ENCODE measurements at places on chromosomes 2 and 18. TPM values are rescaled to one million over a fixed set of nuclear protein-coding genes. Genes with fewer than 3 reads are reported as not detected.

- H3K27me3 ChIP-seq: no peaks in the 10 kb centered on the region
- H3K4me1 ChIP-seq: no peaks in the 10 kb centered on the region
- DNase-seq: peak; percentile 16
- no peaks in the 10 kb centered on the region for H3K36me3 ChIP-seq
Observed at GRCh38 chr2:36287363-36288275, 68.0 kb upstream of the CRIM1 start.

DNA sequence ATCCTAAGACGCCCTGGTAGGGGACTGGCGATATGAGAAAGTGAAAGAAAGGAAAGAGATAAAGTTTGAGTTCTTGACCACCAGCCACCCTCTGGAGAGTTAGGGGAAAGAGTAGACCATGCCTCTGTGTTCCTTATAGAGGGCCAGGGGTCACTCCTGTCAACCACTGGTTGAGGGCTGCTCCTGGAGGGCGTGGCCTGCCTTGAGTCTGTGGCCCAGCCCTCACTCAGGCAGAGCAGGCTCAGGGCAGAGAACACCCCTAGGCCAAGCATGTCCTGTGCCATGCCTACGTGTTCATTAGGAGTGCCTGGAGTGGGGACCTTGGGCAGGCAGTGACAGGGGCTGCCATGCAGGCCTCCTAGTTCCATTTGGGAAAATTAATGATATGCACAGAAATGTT is 161.1 kb upstream of the EPB41L3 start:
- no peaks in the 10 kb centered on the region for H3K27me3 ChIP-seq
- H3K36me3 ChIP-seq: no peaks in the 10 kb centered on the region
- H3K27ac ChIP-seq: no peak overlapping the region
- no peaks in the 10 kb centered on the region for H3K4me1 ChIP-seq

- H3K27ac ChIP-seq: no peak overlapping the region
- no peak for DNase-seq
- no peak overlapping the region for H3K4me3 ChIP-seq
- H3K27me3 ChIP-seq: no peaks in the 10 kb centered on the region
- no peaks in the 10 kb centered on the region for H3K4me1 ChIP-seq
Observed at GRCh38 chr2:127560931-127561280, 25.4 kb downstream of the MYO7B start.

DNA sequence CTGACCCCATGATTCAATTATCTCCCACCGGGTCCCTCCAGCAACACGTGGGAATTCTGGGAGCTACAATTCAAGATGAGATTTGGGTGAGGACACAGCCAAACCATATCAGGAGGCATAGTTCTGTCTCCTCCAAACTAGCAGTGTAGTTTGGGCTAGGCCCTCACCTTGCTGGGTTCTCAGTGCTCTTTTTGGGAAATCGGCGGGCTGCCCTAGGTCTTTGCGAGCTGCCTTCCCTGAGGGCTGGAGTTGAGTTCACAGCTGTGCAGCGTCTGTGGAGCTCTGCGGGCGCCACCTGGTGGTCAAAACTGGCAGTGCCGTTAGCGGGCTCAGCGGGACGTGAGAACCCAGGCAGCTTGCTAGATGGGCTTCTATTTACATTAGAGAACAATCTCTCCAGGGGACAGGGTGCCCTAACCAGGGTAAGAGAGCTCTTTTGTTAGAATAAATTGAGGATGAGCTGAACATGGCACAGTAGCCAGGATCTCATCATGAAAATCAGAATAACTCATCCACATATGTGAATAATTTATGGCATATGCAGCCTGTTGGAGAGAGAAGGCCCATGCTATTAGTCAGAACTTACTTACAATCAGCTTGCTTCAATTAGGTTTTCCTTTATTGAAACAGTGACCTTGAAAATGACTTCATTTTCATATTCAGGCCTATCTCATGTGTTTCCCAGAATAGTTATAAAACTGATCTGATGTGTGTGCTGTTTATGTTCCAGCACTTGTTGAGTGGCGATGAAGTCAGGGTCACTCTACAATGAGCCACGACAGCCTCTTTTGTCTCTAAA is 27.4 kb upstream of the YES1 start:
- H3K36me3 ChIP-seq: no peaks in the 10 kb centered on the region
- no peak overlapping the region for H3K27ac ChIP-seq
- no peaks in the 10 kb centered on the region for H3K4me1 ChIP-seq
- no peak overlapping the region for H3K4me3 ChIP-seq
- DNase-seq: peak; percentile 89

- no peaks in the 10 kb centered on the region for H3K27me3 ChIP-seq
- no peak for DNase-seq
- H3K36me3 ChIP-seq: no peaks in the 10 kb centered on the region
- H3K27ac ChIP-seq: no peak overlapping the region
- no peak overlapping the region for H3K4me3 ChIP-seq
Observed at GRCh38 chr18:75070235-75070624, 138.7 kb downstream of the PTGR3 start.

- H3K27me3 ChIP-seq: no peaks in the 10 kb centered on the region
- H3K4me3 ChIP-seq: no peak overlapping the region
- H3K27ac ChIP-seq: peak overlapping the region; percentile 86
- H3K4me1 ChIP-seq: peaks cover 69% of the 10 kb centered on the region
Observed at GRCh38 chr18:76456018-76456750, 38.9 kb downstream of the ZNF516 start.

GRCh38 chr18:77113361-77114151 is 19.0 kb downstream of the MBP start:
- no peaks in the 10 kb centered on the region for H3K4me1 ChIP-seq
- no peak overlapping the region for H3K27ac ChIP-seq
- H3K36me3 ChIP-seq: no peaks in the 10 kb centered on the region
- no peaks in the 10 kb centered on the region for H3K27me3 ChIP-seq
- DNase-seq: no peak

GRCh38 chr2:52477166-52477565 is 1290.4 kb upstream of the CHAC2 start:
- H3K27me3 ChIP-seq: no peaks in the 10 kb centered on the region
- H3K27ac ChIP-seq: no peak overlapping the region
- H3K4me3 ChIP-seq: no peak overlapping the region
- DNase-seq: no peak
- H3K36me3 ChIP-seq: no peaks in the 10 kb centered on the region
- H3K4me1 ChIP-seq: peaks cover 10% of the 10 kb centered on the region

GRCh38 chr18:11046140-11046539 is 103.2 kb downstream of the PIEZO2 start:
- H3K27me3 ChIP-seq: no peaks in the 10 kb centered on the region
- no peak overlapping the region for H3K27ac ChIP-seq
- H3K36me3 ChIP-seq: no peaks in the 10 kb centered on the region
- H3K4me3 ChIP-seq: no peak overlapping the region

DNA sequence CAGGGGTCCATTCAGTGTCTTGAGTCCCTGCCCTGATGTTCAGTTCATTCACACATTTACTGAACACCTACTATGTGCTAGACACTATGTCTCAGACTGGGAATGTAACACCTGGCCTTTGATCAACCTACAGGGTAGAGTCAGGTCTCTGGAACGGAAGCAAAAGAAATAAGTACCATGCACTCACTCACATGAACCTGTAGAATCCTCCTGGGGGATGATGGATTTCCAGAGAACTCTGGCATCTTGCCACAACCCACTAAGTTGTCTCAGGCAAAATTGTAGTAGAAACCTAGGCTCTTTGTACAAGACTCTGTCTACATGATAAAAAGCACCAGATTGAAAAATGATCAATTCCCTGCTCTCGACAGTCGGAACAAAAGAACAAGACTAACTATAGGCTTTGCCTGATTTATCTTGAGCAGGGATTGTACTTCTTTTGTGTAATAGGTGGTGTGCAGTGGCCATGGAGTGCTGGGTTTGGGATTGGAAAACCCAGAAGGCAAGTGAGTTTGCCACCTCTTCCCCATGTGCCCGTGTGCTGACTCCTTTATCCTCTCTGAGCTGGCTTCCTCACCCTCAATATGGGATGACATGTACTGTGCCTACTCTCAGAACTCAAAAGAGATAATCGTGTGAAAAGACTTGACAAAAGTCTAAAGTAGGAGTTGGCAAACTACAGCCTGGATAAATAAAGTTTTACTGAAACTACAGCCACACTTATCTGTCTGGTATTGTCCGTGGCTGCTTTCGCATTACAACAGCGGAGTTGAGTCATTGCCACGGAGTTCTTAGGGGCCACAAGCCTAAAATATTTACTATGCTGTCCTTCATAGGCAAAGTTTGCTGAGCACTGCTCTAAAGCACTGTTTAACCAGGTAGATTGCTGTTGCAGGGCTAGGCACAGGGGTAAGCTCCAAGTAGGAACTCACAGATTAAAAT is 4.4 kb downstream of the CAPN14 start:
- DNase-seq: no peak
- H3K4me3 ChIP-seq: no peak overlapping the region
- peaks cover 3% of the 10 kb centered on the region for H3K4me1 ChIP-seq
- H3K36me3 ChIP-seq: no peaks in the 10 kb centered on the region

- no peaks in the 10 kb centered on the region for H3K36me3 ChIP-seq
- no peak for DNase-seq
- peaks cover 6% of the 10 kb centered on the region for H3K4me1 ChIP-seq
- peak overlapping the region; percentile 13 for H3K27ac ChIP-seq
Observed at GRCh38 chr2:219612577-219613286, 14.7 kb upstream of the SLC4A3 start.

- no peak overlapping the region for H3K27ac ChIP-seq
- no peaks in the 10 kb centered on the region for H3K36me3 ChIP-seq
- DNase-seq: peak; percentile 61
- H3K27me3 ChIP-seq: no peaks in the 10 kb centered on the region
- H3K4me3 ChIP-seq: no peak overlapping the region
- H3K4me1 ChIP-seq: no peaks in the 10 kb centered on the region
Observed at GRCh38 chr18:286515-287310, 18.9 kb upstream of the THOC1 start.

GRCh38 chr2:128502200-128502599 is 183.5 kb upstream of the HS6ST1 start:
- H3K27me3 ChIP-seq: no peaks in the 10 kb centered on the region
- no peaks in the 10 kb centered on the region for H3K36me3 ChIP-seq
- H3K27ac ChIP-seq: no peak overlapping the region
- no peak for DNase-seq
- H3K4me1 ChIP-seq: peaks cover 27% of the 10 kb centered on the region

GRCh38 chr18:58580078-58580477 is 48.8 kb downstream of the ALPK2 start:
- DNase-seq: no peak
- peak overlapping the region; percentile 96 for H3K27ac ChIP-seq
- peaks cover 24% of the 10 kb centered on the region for H3K36me3 ChIP-seq

DNA sequence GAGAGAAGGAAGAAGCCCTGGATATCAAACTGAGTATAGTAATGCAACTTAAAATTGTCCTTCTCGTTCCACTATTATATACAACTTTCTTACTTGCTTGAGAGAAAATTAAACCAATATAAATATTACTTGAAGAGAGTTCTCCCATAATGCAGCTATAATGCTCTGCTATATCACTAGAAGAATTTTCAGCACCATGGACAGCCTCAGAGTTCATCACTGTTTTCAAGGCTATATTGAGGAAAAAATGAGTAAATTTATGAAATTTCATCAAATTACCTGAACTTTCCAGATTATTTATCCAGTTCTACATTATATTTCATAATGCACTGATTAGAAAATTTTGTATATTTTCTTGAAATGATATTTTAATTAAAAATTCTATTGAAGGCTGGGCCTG is 1053.5 kb upstream of the FAM98A start:
- peak; percentile 82 for DNase-seq
- peaks cover 6% of the 10 kb centered on the region for H3K4me1 ChIP-seq
- H3K27me3 ChIP-seq: no peaks in the 10 kb centered on the region
- H3K27ac ChIP-seq: no peak overlapping the region
- no peak overlapping the region for H3K4me3 ChIP-seq

DNA sequence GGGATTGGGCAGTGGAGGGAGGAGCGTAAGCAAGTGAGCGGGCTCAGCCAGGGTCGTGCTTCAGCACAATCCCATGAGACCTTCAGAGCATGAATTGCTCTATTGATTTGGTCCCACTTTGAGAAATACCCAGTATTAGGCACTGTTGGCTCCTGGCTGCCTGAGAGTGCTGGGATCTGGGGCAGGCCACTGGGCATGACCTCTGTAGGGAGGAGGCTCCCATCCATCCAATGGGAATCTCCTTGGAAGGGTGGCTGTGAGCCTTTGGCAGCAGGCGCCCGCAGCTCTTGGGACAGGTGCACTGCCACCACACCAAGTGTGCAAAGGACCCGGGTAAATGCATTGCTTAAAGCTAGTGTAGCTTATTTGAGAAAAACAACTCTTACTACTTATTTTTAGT is 137.5 kb downstream of the LDLRAD4 start:
- no peak for DNase-seq
- no peak overlapping the region for H3K27ac ChIP-seq
- no peak overlapping the region for H3K4me3 ChIP-seq
- H3K36me3 ChIP-seq: no peaks in the 10 kb centered on the region

DNA sequence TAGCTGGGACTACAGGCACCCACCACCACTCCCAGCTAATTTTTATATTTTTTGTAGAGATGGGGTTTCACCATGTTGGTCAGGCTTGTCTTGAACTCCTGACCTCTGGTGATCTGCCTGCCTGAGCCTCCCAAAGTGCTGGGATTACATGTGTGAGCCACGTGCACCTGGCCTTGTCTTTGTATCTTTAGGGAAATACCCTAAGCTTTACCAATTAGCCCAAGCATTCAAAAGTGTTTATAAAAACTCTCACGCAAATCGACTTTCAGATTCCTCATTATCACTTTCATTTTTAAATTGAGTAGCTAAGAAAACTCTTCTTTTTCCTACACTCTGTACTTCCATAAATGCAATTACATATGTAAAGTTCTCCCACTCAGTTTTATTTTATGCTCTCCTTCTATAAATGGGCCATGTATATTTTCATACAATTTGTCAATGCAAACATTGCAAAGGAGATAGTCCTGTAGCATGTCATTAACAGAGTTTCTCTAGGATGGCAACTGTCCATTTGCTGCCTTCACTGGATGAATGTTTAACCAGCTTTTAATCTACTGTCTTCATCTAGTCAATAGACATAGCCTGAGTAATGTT is 326.2 kb upstream of the LRATD1 start:
- no peak for DNase-seq
- no peak overlapping the region for H3K27ac ChIP-seq
- no peak overlapping the region for H3K4me3 ChIP-seq

DNA sequence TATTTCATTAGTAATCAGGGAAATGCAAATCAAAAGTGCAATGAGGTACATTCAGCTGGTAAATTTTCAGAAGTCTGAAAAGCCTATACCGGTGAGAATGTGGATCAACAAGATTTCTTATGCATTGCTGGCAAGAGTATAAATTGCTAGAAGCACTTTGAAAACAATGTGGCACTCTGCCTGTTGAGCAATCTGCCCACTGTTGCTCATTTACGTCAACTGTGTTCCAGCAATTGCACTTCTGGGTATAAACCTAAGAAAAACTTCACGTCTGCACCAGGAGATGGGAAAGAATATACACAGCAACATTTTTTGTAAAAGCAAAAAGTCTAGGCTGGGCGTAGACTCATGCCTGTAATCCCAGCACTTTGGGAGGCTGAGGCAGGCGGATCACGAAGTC is 40.8 kb downstream of the MTERF4 start:
- no peaks in the 10 kb centered on the region for H3K36me3 ChIP-seq
- H3K27me3 ChIP-seq: no peaks in the 10 kb centered on the region
- no peak overlapping the region for H3K4me3 ChIP-seq
- DNase-seq: no peak
- no peak overlapping the region for H3K27ac ChIP-seq

Gene TUBA3D
- total RNA-seq: not detected

Gene ALPI
- total RNA-seq: not detected

Gene AP1S3
- total RNA-seq: 2.1 TPM

Gene TDRD15
- total RNA-seq: not detected

Gene ANKRD30BL
- total RNA-seq: 0.14 TPM

Gene ESPNL
- 4.3 TPM for total RNA-seq

Gene UGT1A3
- not detected for total RNA-seq

Data from cardiac muscle cell (in vitro differentiated cells and primary cell).